Chondrocyte (in vitro differentiated cells): ENCODE measurements at places on chromosomes 2 and 18. TPM values are rescaled to one million over a fixed set of nuclear protein-coding genes. Genes with fewer than 3 reads are reported as not detected.
A peak's percentile ranks its signal among the peaks of the same experiment; 100 is the strongest.

The RAB27B gene
- total RNA-seq, result 0.20 to 0.51 TPM (median 0.28 TPM) in 3 replicates

The GNAL gene
- total RNA-seq, result 1.3 to 5.9 TPM (median 5.8 TPM) in 3 replicates

The L3MBTL4 gene
- total RNA-seq, result 0.41 to 1.9 TPM (median 1.0 TPM) in 3 replicates

The CHPF gene
- 273 to 276 TPM (median 273 TPM) in 3 replicates for total RNA-seq

The BOLL gene
- not detected in 3 replicates for total RNA-seq

The C2orf78 gene
- not detected in 3 replicates for total RNA-seq

The TEX44 gene
- not detected in 3 replicates for total RNA-seq

The GPR35 gene
- total RNA-seq, result 1.9 to 2.9 TPM (median 2.8 TPM) in 3 replicates

The IL36G gene
- not detected in 3 replicates for total RNA-seq

The PAIP2B gene
- total RNA-seq, result 0.67 to 0.73 TPM (median 0.70 TPM) in 3 replicates

The EMILIN2 gene
- total RNA-seq, result 2.2 to 9.9 TPM (median 9.3 TPM) in 3 replicates

DNA sequence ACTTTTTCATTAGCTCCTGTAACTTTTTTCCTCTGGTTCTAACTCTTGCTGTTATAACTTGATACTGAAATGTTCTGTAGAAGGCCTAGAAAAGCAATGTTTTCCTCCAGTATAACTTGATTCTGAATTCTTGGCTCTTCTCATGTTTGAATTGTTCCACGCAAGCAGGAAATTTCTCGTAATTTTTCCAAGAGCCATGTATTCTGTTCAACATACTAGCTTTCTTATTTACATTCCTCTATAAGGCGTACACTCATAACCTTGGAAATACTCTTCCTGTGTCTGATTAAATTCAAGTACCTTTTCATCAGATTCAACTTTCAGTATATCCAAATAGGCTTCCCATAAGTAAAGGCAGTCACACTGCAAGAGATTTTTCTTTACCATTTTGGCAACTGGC lies 109.1 kb downstream of the SMAD2 start:
- H3K36me3 ChIP-seq, result peaks cover 3% of the 10 kb centered on the region
- no peak for DNase-seq
- no peaks in the 10 kb centered on the region for H3K27me3 ChIP-seq
- no peak overlapping the region for H3K4me3 ChIP-seq
- H3K4me1 ChIP-seq, result peaks cover 15% of the 10 kb centered on the region

GRCh38 chr2:167626301-167626700 lies 621.1 kb downstream of the STK39 start:
- H3K36me3 ChIP-seq, result no peaks in the 10 kb centered on the region
- H3K4me1 ChIP-seq, result no peaks in the 10 kb centered on the region
- no peak for DNase-seq
- no peak overlapping the region for H3K4me3 ChIP-seq
- H3K27me3 ChIP-seq, result no peaks in the 10 kb centered on the region

GRCh38 chr2:139165601-139166000 lies 385.4 kb upstream of the NXPH2 start:
- H3K4me3 ChIP-seq, result no peak overlapping the region
- H3K27me3 ChIP-seq, result peaks cover 6% of the 10 kb centered on the region
- no peak overlapping the region for H3K27ac ChIP-seq

DNA sequence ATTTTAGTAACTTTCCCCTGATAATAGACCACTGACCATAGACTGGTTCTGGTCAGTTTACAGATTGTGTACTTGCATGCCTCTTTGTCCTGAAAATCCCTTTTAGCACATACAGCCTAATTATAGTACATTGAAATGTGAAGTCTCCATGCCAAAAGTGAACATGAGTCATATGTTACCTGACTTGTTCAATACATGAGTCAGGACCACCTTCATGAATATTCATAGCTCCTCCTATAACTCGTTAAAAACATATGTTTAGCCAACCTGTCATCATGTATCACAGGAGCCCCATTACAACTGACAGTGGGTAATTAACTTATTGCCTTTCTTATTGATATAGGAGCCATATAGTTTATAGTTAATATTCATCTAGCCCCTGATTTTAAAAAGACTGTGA lies 78.6 kb downstream of the SH3YL1 start:
- H3K4me1 ChIP-seq, result peaks cover 26% of the 10 kb centered on the region
- DNase-seq, result no peak
- H3K27ac ChIP-seq, result no peak overlapping the region
- peaks cover 3% of the 10 kb centered on the region for H3K36me3 ChIP-seq
- H3K4me3 ChIP-seq, result no peak overlapping the region
- no peaks in the 10 kb centered on the region for H3K27me3 ChIP-seq

DNA sequence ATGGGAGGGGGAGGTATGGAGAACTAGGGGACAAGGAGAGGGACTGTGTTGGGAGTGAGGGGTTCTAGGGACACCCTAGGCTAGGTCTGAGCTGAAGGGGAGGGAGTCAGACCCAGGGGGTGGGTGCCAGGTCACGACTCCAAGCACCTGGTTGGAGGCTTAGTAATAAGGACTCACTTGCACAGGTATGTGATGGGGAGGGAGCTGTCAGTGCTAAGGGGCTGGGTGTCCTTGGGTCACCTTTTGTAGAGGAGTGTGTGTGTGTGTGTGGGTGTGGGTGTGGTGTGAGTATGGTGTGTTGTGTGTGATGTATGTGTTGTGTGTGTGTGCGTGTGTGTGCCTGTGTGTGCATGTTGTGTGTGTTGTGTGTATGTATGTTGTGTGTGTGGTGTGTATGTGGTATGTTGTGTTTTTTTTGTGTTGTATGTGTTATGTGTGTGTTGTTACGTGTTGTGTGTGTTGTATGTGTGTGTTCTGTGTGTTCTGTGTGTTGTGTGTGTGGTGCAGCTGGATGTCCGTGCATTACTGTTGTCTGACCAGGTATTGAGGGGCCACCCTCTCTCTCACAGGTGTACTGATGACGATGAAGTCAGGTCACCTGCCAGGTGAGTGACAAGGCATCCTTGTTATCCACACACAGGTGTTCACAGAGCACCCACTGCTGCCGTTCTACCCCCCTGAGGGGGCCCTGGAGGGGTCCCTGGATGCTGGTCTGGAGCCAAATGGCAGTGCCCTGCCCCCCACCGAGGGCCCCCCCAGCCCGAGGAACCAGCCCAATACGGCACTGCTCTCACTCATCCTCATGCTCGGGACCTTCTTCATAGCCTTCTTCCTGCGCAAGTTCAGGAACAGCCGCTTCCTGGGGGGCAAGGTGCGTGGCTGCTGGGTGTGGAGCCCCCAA lies 9.8 kb downstream of the SLC4A3 start:
- no peaks in the 10 kb centered on the region for H3K27me3 ChIP-seq
- DNase-seq, result no peak
- H3K27ac ChIP-seq, result no peak overlapping the region
- H3K36me3 ChIP-seq, result peaks cover 16% of the 10 kb centered on the region
- H3K4me1 ChIP-seq, result peaks cover 3% of the 10 kb centered on the region

- peaks cover 27% of the 10 kb centered on the region for H3K27me3 ChIP-seq
- no peak overlapping the region for H3K27ac ChIP-seq
- peaks cover 4% of the 10 kb centered on the region for H3K4me1 ChIP-seq
- H3K36me3 ChIP-seq, result no peaks in the 10 kb centered on the region
These were observed 1.1 kb upstream of the SYT4 start for GRCh38 chr18:43278355-43278754.

- peak overlapping the region; percentile 88 for H3K27ac ChIP-seq
- H3K4me1 ChIP-seq, result peaks cover 63% of the 10 kb centered on the region
- no peak for DNase-seq
- peaks cover 22% of the 10 kb centered on the region for H3K36me3 ChIP-seq
These were observed 109.6 kb upstream of the EML6 start for GRCh38 chr2:54613794-54614257.

DNA sequence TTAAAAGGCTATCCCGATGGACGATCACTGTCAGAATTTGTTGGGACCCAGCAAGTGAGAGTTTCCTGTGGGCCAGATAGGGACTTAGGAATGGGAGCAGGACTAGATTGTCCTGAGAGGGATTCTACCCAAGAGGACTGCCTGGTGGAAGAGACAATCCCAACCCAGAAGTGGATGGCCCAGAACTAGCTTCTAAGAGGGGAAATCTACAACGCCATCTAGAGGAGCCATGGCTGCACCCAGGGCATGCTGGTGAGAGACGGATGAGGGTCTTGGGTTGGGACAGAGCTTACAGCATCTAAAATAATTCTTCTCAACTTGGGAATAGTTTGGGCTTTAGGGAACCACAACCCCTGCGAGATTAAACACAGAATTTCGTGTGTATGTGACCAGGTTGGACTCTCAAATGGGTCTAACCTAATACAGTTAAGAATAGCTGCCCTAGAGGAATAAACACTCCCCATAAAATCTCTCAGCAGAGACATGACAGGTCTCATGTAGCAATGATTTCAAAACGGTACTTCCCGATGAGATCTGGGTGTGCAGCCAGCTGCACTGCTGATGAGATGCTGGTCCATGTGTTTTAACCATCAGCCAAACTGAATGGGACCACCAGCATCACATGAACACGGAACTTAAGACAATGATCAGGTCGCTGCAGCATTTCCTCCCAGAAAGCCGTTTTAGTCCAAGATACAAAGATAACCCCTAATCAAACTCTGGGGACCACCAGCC lies 50.8 kb downstream of the CCBE1 start:
- peak overlapping the region; percentile 24 for H3K27ac ChIP-seq
- no peak for DNase-seq
- peaks cover 23% of the 10 kb centered on the region for H3K4me1 ChIP-seq
- H3K36me3 ChIP-seq, result no peaks in the 10 kb centered on the region
- no peaks in the 10 kb centered on the region for H3K27me3 ChIP-seq

- H3K4me1 ChIP-seq, result peaks cover 22% of the 10 kb centered on the region
- DNase-seq, result no peak
- H3K27ac ChIP-seq, result no peak overlapping the region
These were observed 6.6 kb downstream of the ATOH8 start for GRCh38 chr2:85760371-85760770.

- peak overlapping the region; percentile 41 for H3K27ac ChIP-seq
- no peaks in the 10 kb centered on the region for H3K27me3 ChIP-seq
- H3K4me3 ChIP-seq, result no peak overlapping the region
- DNase-seq, result no peak
- H3K4me1 ChIP-seq, result peaks cover 51% of the 10 kb centered on the region
- H3K36me3 ChIP-seq, result no peaks in the 10 kb centered on the region
These were observed 219.2 kb downstream of the IRS1 start for GRCh38 chr2:226580403-226580802.

DNA sequence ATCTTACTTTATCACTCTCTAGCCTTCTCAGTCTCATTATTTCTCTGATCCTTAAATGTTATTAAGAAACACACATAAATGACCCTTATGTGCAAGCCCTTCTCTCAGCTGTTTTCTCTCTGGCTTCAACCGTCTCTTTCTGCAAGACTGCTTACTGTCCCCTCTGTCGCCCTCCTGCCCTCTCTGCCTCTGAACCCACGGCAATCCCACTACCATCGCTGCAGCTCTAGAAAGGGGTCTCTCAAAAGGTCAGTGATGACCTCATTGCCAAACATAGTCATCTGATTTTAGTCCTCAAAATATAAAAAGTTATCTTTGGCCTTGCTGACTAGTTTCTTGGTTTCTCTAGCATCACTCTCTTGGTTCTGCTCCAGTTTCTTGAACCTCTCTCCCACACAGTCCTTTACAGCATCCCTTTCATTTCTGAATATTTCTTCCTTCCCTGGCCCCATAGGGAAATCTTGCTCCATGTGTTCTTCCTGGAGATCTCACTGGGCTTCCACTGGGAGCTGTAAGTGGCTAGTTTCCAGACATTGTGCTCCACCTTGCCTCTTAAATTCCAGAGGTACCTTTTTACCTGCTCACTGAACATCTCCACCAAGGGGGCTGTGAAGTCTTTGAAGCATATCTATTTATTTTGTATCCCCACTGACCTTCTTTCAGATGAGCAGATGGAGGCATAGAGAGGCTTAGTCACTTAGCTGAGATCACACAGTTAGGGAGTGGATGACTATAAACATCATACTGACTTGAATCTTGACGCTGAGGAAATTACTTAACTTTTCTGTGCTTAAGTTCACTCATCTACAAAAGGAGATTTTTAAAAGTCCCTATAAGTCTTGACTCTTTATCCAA lies 96.2 kb downstream of the PDE1A start:
- peak overlapping the region; percentile 30 for H3K27ac ChIP-seq
- DNase-seq, result no peak
- no peak overlapping the region for H3K4me3 ChIP-seq
- peaks cover 8% of the 10 kb centered on the region for H3K36me3 ChIP-seq

DNA sequence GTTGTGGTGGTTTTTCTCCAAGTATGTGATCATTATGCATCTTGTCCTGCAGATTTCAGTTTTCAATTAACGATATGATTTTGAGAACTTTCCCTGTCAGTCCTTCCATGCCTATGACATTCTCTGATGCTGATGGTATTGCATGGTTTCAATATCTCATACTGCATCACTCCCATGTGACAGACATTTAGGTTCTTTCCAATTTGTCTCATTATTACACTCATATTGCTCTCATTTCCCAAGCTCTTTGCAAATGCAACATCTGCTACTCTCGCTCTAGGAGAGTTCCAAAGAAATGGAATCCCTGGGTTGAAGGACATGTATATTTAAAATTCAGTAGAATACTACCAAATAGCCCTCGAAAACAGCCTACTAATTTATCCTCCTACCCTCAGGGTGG lies 125.5 kb downstream of the MARCHF4 start:
- no peak for DNase-seq
- no peaks in the 10 kb centered on the region for H3K27me3 ChIP-seq
- H3K4me1 ChIP-seq, result no peaks in the 10 kb centered on the region
- H3K4me3 ChIP-seq, result no peak overlapping the region
- H3K36me3 ChIP-seq, result no peaks in the 10 kb centered on the region

GRCh38 chr18:75530118-75530517 lies 102.6 kb upstream of the SMIM21 start:
- DNase-seq, result no peak
- no peak overlapping the region for H3K4me3 ChIP-seq
- no peak overlapping the region for H3K27ac ChIP-seq
- H3K4me1 ChIP-seq, result peaks cover 11% of the 10 kb centered on the region
- no peaks in the 10 kb centered on the region for H3K36me3 ChIP-seq

DNA sequence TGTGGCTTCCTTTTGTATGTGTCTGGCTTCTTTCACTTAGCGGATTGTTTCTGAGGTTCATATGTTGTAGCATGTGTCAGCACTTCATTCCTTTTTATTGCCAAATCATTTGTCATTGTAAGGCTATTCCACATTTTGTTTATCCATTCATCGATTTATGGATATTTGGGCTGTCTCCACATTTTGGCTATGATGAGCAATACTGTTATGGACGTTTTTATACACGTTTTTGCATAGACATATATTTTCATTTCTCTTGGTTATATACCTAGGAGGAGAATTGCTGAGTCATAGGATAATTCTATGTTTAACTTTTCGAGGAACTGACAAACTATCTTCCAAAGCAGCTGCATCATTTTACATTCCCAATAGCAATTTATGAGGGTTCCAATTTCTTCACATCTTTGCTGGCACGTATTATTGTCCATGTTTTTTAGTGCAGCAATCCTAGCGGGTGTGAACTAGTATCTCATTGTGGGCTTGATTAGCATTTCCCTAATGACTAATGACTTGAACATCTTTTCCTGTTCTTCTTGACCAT lies 48.1 kb upstream of the TBC1D8 start:
- H3K36me3 ChIP-seq, result no peaks in the 10 kb centered on the region
- no peak overlapping the region for H3K27ac ChIP-seq
- H3K4me3 ChIP-seq, result no peak overlapping the region
- DNase-seq, result no peak
- H3K27me3 ChIP-seq, result no peaks in the 10 kb centered on the region
- no peaks in the 10 kb centered on the region for H3K4me1 ChIP-seq

- no peak for DNase-seq
- peaks cover 13% of the 10 kb centered on the region for H3K27me3 ChIP-seq
- no peak overlapping the region for H3K4me3 ChIP-seq
- no peak overlapping the region for H3K27ac ChIP-seq
- H3K4me1 ChIP-seq, result no peaks in the 10 kb centered on the region
These were observed 20.7 kb downstream of the CAPN14 start for GRCh38 chr2:31196622-31197021.
